Activated naive CD8-positive, alpha-beta T cell treated with anti-CD3 and anti-CD28 coated beads, Interleukin-2, amount 10 ng/mL, durations not matched to agents 7 days and 5 days (primary cell): ENCODE measurements at places on chromosomes 16 and 17. TPM values are rescaled to one million over a fixed set of nuclear protein-coding genes. Genes with fewer than 3 reads are reported as not detected.

DNA sequence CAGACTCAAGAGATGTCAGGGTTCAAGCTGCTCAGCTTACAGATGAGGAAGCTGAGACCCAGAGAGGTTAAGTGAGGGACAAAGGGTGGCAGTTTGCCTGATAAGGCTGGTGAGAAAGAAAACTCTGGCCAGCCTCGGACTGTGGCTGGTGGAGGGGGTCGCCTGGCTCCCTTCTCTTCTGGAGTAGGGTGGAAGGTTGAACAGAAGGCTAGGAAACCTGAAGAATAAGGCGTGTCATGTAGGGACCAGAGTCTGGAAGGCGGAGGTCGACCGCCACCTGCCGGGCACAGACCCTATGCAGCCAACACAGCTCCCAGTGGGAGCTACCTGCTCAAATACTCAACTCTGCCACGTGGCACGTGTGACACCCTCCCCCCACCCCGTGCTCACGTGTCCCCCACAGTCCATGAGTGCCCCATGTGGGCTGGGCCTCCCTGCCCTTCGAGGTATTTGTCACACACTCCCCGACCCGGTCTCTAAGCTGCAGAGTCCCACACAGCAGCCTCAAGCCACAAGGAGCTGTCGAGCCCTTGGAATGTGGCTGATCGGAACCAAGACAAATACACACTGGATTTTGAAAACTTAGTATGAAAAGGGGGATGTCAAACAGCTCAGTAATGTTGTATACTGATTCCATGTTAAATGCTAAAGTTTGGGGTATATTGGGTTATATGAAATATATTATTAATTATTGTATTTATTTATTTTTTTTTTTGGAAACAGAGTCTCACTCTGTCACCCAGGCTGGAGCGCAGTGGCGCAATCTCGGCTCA, 11.8 kb downstream of the HID1 start:
- peak; percentile 63 for DNase-seq

DNA sequence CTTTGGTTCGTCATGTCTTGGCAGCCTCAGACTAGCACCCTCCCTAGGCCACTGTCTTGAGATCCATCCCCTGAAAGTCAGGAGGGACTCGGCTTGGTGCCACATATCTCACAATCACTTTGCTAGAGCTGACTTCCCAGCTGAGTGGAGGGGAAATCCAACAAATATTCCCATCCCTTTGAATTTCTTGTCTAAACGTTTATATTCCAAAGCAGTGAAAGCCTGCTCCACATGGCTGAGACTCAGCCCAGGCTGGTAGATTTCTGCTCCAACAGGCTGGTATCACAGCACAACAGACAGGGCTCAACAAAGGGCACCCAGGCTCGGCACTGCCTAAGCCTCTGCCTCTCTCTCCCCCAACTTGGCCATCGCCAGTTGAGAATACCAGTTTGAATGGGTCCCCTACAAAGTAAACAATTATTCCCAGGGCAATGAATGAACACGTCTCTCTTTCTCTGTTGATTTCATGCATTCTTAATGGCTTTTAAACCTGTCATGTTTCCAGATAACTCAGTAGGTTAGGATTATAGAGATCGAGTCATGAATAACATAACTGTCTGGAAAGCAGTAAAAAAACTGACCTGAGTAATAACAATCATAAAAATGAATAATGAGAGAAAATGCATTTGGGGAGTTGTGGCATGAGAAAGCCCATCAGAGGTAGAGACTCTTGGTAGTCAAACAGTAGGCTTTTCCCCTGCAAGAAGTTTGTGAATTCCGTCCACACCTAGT, 1.0 kb downstream of the KRT13 start:
- DNase-seq: no peak

The MSL1 gene
- total RNA-seq: 110 TPM

The ROGDI gene
- total RNA-seq: 10.3 TPM

DNA sequence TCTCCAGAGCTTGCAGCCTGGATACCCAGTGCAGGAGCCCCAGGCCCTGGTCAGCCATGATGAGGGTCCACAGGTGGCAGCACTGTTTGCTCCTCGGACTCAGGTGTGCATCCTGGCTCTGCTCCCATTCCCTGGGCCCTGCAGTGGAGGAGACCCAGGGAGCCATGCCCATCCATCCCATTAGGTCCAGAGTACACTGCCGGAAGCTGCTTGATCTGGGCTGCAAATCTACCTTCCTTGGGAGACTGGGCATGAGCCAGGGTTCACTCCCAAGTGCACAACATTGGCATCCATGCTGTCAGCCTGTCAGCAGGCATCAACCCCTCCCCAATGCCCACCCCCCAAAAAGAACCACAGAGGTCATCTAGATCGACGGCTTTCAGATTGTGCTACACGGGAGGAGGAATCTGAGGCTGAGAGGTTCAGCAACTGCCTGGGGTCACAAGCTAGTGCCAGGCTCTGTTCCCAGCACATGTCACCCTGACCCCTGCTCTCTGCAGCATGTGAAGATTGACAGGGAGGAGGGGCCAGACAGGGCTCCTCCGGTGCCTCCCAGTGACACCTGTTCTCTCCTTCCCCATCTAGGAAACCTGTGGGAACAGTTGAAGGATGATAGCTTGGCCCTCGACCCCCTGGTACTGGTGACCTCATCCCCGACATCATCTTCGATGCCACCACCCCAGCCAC, 15.7 kb downstream of the UNC119 start:
- no peak for DNase-seq

- no peak for DNase-seq
Observed at GRCh38 chr17:79740413-79740812, 9.7 kb downstream of the ENPP7 start.

DNA sequence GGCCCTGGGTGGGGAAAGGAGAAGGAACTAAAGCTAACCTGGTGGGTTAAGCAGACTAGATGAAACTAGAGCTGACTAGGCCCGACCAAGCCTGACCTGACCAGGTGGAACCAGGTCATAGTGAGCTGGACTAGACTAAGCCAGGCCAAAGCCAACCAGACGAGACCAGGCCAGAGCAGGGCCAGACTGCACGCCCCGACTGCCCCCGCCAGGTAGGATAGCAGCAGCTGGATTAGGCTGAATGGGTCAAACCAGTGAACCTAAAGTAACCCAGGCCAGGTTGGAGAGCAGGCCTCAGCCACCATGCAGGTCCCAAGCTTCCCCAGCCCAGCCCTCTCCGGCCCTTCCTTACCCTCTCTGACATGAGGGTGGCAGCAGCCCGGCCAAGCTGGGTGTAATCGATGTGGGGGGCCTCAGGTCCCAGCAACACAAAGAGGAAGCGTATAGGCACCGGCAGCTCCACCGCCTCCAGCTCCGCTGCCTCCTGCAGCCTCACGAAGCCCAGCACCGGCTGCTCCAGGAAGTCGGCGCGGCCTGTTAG, 9.1 kb downstream of the SLC4A1 start:
- no peak for DNase-seq

DNA sequence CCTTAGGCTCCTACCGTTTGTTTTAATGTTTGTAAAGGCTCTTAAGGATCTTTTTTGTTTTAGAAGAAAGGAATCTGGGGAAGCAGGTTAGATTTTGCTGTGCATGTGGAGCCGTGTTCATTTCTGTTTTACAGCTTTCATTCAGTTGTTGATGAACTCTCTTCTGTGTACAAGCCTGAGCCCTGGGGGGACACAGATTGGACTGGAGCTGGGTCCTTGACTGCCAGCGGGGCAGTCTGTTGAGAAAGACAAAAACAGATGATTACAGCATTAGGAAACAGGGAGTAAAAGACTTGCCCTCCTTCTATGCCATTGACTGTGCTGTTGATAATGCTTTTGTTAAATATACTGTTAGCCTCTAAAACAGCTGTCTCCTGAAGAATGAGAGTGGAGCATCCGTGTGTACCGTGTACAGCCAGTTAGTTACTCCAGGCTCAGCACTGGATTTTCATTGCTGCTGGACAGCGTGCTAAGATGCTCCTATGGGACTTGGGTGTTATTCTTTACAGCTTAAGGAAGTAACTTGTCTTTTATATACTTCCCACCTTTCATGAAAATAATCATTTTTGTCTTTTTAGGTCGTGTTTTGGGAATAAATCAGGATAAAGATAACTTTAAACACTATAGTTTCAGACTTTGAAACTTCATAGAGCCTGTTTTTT, 3.2 kb downstream of the MAP1LC3B start:
- DNase-seq: no peak

DNA sequence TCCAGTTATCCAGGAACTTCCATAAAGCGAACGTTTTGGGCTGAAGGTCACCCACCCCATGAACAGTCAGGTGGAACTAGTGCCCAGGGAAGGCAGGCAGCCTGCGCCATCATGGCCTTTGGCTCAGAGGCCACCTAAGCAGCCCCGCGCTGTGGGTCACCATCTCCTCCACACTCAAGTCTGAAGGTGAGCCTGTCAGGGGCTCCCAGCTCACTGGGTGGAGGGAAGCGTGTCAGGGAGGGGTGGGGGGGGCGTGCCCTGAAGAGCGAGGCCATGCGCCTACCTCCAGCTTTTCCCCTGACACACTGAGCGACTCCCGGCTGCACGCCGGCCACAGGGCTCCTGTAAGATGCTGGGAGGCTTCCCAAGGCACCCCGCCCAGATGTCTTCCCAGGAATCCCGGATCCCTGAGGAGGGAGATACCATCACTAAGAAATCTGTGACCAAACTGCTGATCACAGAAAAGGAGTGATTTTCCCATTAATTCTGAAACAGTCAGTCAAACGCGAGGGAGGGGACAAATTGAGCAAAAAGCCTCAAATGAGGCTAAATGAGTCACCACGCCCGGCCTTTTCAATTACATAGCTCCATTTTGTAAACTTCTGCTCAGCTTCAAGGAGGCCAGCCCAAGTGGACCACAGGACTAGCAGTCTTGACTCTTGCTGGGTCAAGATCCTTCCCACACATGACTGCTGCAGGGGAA, 26.5 kb upstream of the SLC25A19 start:
- DNase-seq: no peak

GRCh38 chr16:68776821-68777485, 39.9 kb downstream of the CDH1 start:
- no peak for DNase-seq

DNA sequence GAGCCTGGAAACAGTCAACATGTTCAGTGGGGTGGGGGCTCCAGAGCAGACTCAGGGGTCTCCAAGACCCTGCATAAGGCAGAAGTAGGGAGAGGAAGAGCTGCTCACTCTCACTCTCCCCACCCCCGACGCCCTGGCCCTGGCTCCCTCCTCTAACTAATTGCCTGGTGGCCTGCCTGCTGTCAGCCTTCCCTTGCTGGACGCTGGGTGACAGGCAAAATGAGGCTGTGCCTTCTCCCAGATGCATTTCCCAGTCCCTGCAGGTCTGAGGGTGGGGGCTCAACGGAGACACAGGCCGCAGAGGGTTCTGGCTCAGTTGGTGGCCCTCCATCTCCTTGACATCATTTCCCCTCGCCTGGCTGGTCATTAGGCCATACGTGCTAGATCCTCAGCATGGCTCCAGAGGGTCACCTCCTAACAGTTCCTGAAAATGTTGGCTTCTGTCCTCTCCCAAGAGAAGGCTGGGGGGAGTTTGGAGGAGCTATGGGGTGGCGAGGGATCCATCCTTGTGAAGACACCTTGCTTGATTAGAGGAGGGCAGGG, 1.4 kb downstream of the FMNL1 start:
- no peak for DNase-seq

GRCh38 chr17:343211-343610, 9.4 kb downstream of the RPH3AL start:
- DNase-seq: no peak

DNA sequence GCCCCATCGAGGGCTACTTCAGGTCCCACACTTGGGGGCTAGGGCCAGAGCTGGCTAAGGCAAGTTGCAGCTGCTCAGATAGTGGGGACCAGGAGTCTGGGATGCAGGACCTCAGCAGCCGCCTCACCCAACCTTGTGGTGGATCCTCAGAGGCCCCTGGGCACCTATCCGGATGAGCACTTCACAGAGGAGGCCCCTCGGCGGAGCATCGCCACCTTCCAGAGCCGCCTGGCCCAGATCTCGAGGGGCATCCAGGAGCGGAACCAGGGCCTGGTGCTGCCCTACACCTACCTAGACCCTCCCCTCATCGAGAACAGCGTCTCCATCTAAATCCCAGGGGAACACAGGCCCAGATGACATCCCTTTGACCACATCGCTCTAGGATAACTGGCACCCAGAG, 9.4 kb downstream of the ALOX15B start:
- no peak for DNase-seq

DNA sequence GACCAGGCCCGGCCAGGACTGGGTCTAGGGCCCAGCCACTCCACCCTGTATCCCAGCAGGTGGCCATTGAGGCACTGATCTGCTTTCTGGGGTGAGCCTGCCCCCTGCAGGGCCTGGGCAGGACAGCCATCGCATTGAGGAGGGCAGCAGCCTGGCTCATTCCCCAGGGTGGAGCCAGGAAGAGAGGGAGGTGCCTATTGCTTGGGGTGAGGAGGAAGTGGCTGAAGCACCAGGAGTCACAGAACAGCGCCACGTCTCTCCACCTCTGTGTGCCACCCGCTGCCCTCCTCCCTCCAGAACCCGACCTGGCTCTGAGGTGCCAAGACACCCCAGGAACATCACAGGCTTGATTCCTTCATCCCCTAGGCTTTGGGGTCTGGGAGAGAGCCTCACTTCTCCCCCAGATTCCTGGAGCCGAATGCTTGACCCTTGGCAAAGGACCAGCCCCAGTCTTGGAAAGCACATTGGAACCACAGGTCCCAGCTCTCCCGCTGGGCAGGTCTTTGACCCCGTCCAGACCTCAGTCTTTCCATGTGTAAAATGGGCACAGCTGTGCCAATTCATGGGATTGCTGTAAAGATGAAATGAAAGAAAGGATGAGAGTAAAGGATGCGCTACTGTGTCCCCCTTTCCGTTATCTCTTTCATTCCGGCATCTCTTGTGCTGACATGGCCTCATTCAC, 7.2 kb upstream of the KRT36 start:
- DNase-seq: peak; percentile 76

The NOL3 gene
- total RNA-seq: 18.6 TPM

GRCh38 chr17:77011173-77012011, 129.4 kb upstream of the SEC14L1 start:
- DNase-seq: no peak

- no peak for DNase-seq
Observed at GRCh38 chr17:7295230-7296180, 1.1 kb upstream of the YBX2 start.

- no peak for DNase-seq
Observed at GRCh38 chr17:39639566-39640458, 2.9 kb downstream of the STARD3 start.

The PPY gene
- total RNA-seq: not detected

DNA sequence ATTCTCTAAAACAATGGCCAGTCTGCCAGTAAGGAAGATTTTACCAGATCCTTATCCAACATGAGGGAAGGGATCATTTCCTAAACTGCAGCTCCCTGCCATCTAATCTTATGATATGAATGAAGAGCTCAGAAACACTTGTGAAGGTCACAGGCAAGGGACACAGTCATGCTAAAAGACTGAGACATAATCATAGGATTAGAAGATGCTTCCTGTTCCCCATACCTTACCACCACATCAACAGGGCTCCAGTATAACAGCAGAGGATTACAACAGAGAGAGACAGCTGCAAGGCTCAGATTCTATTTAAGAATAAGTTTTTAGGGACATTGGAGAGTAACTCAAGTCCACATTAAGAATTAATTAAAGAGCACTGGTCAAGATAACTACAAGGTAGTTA, 93.3 kb downstream of the BRIP1 start:
- DNase-seq: no peak

GRCh38 chr17:81294512-81295030, 536 bp downstream of the SLC38A10 start:
- DNase-seq: no peak
